Sciatic nerve (tissue), 2 donors: ENCODE measurements at places on chromosomes 1 and 21. TPM values are rescaled to one million over a fixed set of nuclear protein-coding genes. Genes with fewer than 3 reads are reported as not detected.

The SH3GLB1 gene
- 77.6 TPM for total RNA-seq

The ERVH48-1 gene
- not detected for total RNA-seq

The MROH7 gene
- 8.1 TPM for total RNA-seq

The DPH2 gene
- 12.0 TPM for total RNA-seq

The LRRN2 gene
- total RNA-seq: 12.0 TPM
